ENCODE measurements at places on chromosomes 11 and 22. TPM values are rescaled to one million over a fixed set of nuclear protein-coding genes. Genes with fewer than 3 reads are reported as not detected.

- DNase-seq, result no peak
Measured at GRCh38 chr11:15903246-15903645, 453.1 kb downstream of the SOX6 start.

DNA sequence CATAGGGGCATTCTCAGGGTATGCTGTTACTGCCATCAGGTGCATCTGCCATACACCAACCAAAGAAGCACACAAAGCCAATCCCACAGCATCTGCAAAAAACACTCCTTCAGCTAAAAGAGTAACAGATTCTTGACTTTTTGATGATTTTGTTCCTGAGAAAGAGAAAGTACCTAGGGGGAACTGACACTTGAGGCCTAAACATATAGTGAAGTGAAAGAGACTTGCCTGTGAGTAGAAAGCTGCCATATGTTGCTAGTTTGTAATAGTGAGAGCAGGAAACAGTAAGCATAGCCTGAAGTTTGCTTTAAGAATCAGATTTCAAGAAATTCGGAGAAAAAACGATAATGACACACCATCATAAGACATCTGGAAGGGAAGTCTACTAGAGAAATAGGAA, 97.9 kb upstream of the CTSC start:
- DNase-seq, result no peak

DNA sequence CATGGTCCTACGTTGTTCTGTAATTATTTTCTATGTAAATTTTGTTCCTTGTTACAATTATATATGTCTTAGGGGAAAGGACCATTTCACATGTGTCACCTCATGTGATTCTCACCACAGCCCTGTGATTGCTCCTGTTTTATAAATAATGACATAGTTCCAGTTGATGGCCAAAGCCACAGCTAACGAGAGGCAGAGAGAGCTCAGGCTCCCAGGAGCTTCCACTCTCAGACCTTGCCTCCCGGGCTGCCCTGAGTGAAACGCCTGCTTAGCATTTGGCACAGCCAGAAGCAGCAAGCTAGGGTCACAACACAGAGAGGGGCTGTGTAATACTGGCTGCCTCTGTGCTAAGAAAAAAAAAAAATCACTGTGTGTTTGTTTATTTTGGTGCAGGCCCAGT, 5.9 kb downstream of the TMEM121B start:
- DNase-seq, result no peak

DNA sequence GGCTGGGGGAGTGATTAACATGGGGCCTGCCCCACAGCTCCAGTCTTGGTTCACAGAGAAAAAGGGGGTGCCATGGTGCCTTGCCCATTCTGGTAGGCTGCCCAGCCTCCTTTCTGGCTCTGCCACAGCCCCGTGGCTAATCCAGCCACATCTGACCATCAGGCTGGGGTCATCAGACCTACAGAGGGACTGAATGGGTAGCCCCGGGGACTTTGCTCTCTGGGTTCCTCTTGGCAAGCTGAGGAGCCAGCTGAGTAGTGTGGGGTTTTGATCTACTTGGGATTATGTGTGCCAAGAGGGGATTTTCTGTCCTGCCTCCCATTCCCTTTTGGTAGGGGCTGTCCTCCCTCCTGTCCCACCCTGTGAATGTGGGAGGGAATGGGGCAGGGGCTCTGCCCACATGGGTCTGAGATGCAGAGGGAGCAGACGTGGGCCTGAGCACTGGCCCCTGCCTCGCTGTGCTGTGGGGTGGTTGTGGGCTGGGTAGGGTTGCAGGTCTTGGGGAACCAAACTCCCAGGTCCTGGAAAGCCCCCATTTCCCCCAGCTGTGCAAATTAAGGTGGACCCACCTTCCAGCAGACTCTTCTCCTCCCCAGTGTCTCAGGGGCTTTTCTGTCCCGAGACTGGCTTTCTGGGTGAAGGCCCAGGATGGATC, 32.0 kb downstream of the CD82 start:
- no peak for DNase-seq

- DNase-seq, result no peak
Measured at GRCh38 chr11:45816614-45817013, 11.7 kb downstream of the SLC35C1 start.

- DNase-seq, result no peak
Measured at GRCh38 chr11:61923166-61924063, 6.0 kb upstream of the RAB3IL1 start.

GRCh38 chr11:27619763-27620335, 80.4 kb downstream of the BDNF start:
- no peak for DNase-seq

DNA sequence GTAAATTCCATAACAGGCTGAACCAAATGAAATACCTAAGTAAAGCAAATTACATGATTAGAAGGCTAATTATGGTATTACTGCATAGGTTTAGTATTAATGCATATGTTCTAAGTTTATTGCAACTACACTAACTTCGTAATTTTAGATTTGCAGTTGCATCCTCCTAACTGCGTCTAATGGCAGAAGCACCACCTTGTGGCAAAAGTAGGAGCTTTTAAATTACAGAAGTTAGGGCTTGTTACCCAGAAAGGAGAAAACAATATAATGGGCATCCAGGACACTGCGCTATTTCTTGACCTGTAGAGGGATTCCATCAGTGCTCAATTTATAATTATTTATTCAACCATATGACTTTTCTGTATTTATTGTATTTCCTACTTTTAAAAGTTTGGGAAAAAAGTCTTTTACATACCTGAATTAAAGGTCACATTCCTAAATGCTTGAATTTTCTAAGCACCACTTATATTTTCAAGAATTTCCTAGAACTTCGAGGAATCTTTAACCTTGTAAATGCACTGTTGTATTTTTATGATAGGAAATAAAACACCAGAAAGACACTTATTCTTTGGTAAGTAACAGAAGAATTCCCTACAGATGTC, 16.3 kb upstream of the GPR83 start:
- DNase-seq, result no peak

DNA sequence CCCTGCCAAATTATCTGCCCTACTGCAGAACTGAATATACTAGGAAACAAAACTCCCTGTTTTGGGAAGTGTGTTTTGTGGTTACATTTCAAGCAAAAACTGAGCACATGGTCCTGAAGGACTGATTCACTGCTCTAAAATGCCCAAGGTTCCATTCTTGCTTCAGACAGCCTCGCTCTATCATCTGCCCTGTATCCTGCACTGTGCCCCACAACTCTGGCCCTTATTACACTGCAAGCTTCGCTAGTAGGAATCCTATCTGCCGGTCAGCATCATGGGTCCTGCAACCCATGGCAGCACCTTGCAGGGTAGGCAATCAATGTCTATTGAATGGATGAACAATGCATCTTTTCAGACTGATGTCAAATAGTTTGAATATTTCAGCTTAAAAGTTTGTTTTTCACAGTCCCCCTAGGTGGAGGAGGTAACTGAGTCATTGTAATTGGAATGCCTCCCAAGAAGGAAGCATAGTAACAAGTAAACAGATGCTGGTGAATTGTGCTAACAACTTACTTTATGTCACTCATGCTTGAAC, 21.3 kb downstream of the LAYN start:
- DNase-seq, result no peak

GRCh38 chr22:16954060-16954403, 54.0 kb downstream of the GAB4 start:
- no peak for DNase-seq

- DNase-seq, result no peak
Measured at GRCh38 chr22:49435596-49435995, 392.1 kb downstream of the BRD1 start.

GRCh38 chr11:125180413-125181305, 16.1 kb downstream of the PKNOX2 start:
- DNase-seq, result no peak

GRCh38 chr22:32444068-32444467, 20.2 kb downstream of the BPIFC start:
- peak; percentile 67 for DNase-seq

GRCh38 chr11:83945976-83946375, 659.8 kb upstream of the CCDC90B start:
- DNase-seq, result no peak

DNA sequence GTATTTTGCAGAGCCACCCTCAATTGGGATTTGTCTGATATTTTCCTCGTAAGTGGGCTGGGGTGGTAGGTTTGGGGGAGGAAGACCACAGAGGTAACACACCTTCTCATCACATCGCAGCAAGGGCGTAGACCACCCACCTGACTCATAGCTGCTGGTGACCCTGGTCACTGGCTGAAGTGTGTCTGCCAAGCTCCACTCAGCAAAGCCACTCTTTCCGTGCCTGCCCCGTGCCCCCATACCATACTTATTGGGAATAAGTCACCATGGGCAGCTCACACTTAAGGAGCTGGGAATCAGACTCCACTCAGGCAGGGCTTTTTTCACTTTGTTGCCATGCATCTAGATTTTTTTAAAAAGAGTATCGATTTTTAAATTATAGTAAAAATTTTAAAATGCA, 111.6 kb downstream of the PHF21B start:
- no peak for DNase-seq

DNA sequence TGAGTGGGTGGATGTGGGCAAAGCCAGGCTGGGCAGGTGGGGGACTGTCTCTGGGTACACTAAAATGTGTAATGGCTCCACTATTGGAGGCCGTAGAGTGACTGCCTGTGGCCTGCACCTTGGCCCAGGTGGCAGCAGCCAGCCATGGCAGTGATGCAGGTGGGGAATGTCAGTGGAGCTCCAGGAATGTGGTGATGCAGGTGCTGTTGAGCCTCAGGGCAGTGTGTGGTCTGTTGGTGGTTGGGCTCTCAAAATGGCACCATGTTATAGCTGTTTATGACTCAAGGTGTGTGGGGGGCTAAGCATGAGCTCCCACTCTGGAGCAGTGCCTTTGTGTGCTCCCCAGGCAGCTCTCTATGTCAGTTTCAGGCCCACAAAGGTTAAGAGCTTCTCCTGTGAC, 40.2 kb upstream of the CCDC90B start:
- DNase-seq, result no peak

GRCh38 chr11:2541881-2542361, 97.1 kb downstream of the KCNQ1 start:
- DNase-seq, result no peak

- DNase-seq, result no peak
Measured at GRCh38 chr11:73234471-73235181, 16.5 kb downstream of the P2RY2 start.

DNA sequence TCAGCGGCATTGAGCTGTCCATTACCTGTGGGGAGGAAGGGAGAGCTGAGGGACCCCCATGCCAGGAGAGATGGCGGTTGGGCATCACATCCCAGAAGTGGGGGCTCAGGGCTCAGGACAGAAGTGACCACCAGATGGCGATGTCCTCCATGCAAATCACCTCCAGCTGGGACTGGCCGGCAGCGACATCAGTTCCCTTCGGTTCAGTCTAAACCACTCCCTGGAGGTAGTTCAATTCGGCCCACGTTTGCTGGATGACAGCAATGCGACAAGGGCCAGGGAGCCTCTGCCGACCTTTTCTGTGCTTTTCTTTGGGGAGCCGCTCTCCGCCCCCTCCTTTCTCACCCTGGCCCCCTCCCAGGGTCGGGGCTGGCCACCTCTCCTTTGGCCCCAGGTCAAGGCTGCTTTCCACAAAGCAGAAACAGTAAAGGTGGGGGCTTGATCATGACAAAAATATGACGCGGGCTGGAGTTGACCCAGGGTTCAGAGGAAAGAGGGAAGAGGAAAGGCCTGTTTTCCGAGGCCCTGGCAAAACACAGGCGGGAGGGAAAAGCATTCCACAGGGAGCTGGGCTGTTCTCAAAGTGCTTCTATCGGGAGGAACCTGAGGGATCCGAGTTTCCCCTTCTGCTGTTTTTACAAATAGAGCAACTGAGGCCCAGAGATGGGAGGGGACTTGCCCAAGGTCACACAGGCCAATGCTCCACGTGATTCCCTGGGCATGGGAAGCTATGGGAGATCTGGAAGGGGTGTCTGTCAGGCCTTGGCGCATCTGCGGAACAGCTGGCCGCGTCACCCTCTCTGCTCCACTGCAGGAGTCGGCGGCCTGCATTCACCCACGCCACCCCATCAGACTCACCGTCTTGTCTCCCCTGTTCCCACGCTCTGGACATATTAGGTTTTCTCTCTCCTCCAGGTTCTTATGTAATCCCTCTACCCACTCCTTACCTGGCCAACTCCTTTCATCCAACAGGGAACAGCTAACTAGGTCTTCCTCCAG, 54.7 kb downstream of the FBXO7 start:
- peak; percentile 76 for DNase-seq

DNA sequence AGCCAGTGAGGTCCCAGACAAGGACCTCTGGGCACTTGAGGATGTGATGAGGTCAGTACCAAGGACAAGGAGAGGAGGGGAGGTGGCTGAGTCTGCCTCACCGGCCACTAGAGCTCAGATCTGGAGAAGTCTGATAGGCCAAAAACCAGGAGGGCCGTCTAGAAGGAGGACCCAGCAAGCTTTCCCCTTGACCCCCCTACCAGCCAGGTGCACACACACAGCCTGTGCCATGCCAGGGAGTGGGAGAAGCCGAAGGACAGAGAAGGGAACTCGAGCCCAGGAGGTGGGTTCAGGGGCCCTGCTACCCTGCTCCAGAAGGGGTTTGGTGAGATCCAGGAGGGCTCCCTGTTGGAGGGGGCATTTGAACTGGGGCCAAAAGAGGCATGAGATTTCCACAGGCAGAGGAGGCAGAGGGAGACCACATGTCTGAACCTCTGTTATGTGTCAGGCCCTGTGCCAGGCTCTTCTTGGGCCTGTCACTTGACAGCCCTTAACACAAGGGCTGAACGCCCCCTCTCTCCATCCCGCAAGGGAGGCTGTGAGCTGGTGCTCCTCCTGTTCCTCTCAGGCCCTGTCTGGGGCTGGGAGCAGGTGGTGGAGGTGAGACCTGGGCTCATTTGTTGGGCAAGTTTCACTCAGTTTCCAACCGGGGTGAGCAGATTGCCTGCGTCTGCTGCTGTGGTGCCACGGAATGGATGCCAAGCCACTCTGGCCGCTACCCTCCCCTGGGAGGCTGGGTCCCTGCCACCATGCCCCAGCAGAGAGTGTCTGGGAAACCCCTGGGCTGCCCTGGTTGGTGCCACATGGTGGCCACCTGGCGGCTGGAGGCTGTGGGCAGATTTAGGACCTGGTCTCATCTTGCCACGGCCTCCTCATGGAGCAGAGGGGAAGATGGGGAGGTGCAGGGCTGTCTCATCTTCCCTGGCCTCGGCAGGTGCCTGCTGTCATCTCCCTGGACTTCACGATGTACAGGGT, 65.2 kb downstream of the MPPED1 start:
- DNase-seq, result no peak

GRCh38 chr22:18075720-18076497, 1.9 kb upstream of the PEX26 start:
- DNase-seq, result peak; percentile 71

The PTPN5 gene
- total RNA-seq, result not detected

The DRAP1 gene
- 32.6 TPM for total RNA-seq

The UCP3 gene
- 0.76 TPM for total RNA-seq

The CDC42EP1 gene
- total RNA-seq, result 31.0 TPM

The PDGFB gene
- total RNA-seq, result 3.5 TPM

The PRDX5 gene
- 248 TPM for total RNA-seq

The PICK1 gene
- 40.8 TPM for total RNA-seq

The THRSP gene
- not detected for total RNA-seq

The XKR3 gene
- total RNA-seq, result not detected

The SCUBE1 gene
- total RNA-seq, result 1.6 TPM

The SEC14L6 gene
- total RNA-seq, result not detected

The CBX6 gene
- 8.3 TPM for total RNA-seq

The AMBRA1 gene
- total RNA-seq, result 36.6 TPM

Measured in Peyer's patch (tissue), 4 donors.